Adipose tissue (tissue), 3 donors: ENCODE measurements at places on chromosomes 5 and 9. TPM values are rescaled to one million over a fixed set of nuclear protein-coding genes. Genes with fewer than 3 reads are reported as not detected.

Gene PSD2
- polyA plus RNA-seq, result 0.39 TPM

Gene MCC
- 8.0 TPM for polyA plus RNA-seq

Gene MARCHF11
- 0.32 TPM for polyA plus RNA-seq

Gene INSL4
- polyA plus RNA-seq, result not detected

Gene INSL6
- not detected for polyA plus RNA-seq

Gene RLN1
- polyA plus RNA-seq, result not detected

Gene GABRB2
- polyA plus RNA-seq, result 0.27 TPM

Gene IL7R
- 2.8 TPM for polyA plus RNA-seq

Gene SLC27A4
- 13.6 TPM for polyA plus RNA-seq

Gene SIGMAR1
- polyA plus RNA-seq, result 48.0 TPM

Gene FCN2
- 0.84 TPM for polyA plus RNA-seq

Gene SLC45A2
- polyA plus RNA-seq, result not detected
